HTR-8/SVneo (cell line): ENCODE measurements at places on chromosomes 2 and 18.

GRCh38 chr2:152581360-152581759 is 135.9 kb downstream of the PRPF40A start:
- no peak for DNase-seq

GRCh38 chr2:232406556-232407310 is at the start of gene ALPG:
TSS of gene ALPG (plus strand) at chr2:232406844. CDS start at chr2:232406895, 51 bp downstream.
- no peak for DNase-seq

DNA sequence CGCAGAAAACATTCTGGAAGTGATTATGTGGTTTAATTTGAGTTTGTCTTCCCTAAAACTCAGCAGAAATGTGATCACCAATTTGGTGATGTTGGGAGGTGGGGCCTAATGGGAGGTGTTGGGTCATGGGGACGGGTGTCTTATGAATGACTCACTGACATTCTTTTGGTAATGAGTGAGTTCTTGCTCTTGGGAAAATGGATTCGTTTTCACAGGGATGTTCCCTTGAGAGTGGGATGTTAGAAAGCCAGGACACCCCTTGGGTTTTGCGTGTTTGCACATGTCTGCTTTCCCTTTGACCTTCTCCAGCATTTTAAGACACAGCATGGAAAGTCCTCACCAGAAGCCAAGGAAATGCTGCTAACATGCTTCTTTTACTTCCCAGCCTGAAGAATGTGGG is 321.5 kb upstream of the NT5C1B start:
- DNase-seq, result peak; percentile 41

GRCh38 chr2:19631871-19632270 is 269.9 kb downstream of the TTC32 start:
- DNase-seq, result no peak

GRCh38 chr2:24542269-24542872 is 51.3 kb downstream of the NCOA1 start:
- DNase-seq, result no peak

DNA sequence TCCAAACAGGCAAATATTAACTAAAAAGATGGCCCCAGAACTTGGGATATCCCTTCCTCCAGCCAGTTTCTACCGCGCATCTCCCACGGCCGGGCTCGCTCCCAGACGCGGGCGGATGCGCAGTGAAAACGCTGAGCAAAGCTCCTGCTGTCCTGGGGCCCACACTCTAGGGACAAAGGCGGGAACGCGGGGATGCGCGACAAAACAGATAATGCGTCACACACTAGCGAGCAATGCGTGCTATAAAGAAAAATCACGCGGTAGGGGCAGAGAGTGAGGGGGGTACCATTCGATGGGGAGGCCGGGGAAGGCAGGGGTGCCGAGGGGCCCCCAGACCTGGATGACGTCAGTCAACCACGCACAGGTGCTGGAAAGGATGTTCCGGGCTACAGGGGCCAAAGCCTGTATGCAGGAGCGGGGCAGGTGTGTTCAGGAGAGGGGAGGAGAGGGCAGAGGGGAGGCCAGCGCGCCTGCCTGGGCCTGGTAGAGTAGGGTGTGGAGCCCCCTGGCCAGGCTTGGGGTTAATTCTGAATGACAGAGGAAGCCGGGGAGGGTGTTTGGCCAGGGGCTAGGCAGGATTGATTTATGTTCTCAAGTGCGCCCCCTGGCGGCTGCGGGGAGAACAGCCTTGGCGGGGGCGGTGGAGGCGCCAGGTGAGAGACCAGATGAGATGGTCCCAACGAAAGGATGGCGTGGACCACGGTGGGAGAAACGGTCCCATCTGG is 14.9 kb upstream of the ITM2C start:
- peak; percentile 50 for DNase-seq

GRCh38 chr2:46519265-46519664 is 39.9 kb downstream of the TMEM247 start:
- no peak for DNase-seq

DNA sequence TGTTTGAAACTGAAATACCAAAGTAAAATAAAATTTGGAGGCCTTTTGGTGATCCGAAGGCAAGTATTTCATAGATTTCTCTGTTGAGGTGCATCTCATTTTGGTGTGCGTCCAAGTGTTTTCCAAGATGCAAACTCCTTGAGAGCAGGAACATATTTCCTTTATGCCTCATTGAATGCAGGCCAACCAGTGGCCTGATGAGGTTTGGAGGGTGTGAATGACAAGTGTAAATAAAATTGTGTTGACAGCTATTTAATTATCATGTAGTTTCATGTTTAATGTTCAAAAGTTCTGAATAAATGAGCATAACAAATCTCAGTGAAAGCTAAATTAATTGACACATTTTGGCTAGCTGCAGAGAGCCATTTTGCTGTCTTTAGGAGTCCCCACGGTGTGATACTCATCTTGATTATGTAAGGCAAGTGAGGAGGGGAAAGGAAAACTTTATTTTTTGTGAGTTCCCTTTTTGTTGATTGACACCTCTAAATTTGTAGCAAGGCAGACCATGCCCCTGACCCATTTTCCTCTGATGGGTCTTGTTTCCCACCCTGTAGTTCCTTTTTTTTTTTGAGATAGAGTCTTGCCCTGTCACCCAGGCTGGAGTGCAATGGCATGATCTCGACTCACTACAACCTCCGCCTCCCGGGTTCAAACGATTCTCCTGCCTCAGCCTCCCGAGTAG is 6.3 kb upstream of the LTBP1 start:
- no peak for DNase-seq

GRCh38 chr18:13522256-13522655 is 204.1 kb downstream of the FAM210A start:
- no peak for DNase-seq

GRCh38 chr18:72674710-72675109 is 130.6 kb upstream of the CBLN2 start:
- no peak for DNase-seq

DNA sequence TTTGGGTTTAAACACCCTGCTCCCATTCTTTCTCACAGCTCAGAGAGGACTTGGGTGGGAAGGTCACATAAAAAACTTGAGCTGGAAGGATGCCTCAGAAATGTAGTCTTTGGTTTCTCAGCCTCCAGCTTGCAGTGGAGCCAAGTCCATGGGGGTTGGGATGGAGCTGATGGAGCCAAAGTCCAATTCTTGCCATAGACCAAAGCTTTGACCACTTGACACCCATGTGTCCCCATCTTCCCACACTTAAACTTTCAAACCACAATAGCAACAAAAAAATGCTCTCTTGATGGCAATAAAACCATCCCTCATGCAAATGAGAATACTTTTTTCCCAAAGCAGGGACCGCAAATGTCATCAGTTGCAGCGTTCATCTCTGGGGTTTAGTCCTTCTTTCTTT is 14.7 kb upstream of the DAW1 start:
- no peak for DNase-seq

DNA sequence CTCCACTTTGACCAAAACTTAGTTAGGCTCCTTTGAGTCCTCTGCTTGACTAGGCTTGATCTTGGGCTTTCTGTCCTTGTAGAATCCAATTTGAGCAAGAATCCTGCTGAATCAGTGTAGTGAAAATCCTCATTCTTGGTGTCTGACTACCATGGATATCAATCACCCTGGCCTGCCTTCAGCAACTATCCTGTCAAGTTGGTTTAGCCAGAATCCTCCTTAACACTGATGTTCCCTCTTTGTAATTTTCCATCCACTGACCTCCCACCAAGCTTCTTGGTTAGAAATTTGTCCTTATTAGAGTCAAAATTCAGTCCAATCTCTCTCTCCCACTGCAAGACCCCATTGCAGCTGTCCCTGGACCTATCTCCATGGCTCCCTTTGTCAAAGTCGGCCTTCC is 494 bp upstream of the RBM45 start:
- no peak for DNase-seq

DNA sequence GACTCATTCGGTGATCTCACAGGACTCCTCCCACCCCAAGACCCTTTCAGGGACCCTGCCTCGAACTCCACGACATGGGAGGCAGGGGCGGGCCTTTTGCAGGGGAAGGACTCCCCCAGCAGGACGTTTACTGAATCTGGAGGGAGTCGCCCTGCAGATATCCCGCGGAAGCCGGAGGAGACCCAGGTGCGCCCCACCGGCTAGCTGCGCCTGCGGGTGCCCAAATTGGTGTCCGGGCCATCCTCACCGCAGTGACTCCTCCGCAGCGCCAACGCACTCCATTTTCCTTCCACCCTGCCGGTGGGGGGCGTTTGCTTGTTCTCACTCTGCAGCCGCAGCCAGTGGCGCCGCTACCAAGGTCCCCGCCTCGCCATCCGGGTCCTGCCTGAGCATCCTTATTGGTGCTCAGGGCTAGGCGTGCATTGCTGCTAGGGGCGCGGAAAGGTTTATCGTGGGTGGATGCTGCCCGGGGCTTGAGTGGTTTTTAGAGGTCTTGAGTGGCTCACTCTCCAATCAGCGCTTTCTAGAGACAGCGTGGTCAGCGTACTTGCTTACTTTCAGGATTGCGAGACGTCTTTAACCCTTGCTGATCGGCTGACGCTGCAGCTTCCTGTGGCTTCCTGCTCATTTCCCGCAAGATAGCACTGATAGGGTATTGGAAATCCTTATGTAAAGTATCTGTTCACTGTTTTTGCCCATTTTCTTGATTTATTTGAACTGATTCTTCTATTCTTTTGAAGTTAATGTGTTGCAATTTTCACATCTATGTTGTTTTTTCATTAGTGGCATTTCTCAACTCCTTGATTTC is 81.4 kb downstream of the BIN1 start:
- DNase-seq, result peak; percentile 82

- no peak for DNase-seq
These were observed 6.2 kb downstream of the TTL start for GRCh38 chr2:112488201-112488600.

GRCh38 chr2:184555352-184555751 is 43.0 kb upstream of the ZNF804A start:
- DNase-seq, result no peak

DNA sequence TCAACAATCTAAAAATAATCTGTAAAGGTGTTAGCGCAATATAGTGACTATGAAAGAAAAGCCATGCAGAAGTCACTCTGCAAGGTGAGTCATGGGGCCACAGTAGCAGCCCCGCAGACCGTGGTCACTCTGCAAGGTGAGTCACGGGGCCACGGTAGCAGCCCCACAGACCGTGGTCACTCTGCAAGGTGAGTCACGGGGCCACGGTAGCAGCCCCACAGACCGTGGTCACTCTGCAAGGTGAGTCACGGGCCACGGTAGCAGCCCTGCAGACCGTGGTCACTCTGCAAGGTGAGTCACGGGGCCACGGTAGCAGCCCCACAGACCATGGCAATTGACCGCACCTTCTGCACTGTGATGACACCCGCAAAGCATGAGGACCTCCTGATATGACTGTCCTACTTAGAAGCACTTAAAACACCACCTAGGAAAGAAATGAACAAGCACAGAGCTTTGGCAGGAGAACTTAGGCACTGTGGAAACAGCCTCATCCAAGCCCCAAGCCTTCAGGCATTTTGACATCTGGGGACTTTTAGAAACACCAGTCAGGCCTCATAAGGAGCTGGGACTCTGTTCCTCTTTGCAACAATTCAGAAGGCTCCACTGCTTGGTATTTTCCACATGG is 70.1 kb downstream of the LDLRAD4 start:
- no peak for DNase-seq

GRCh38 chr2:73730810-73731209 is 6.3 kb downstream of the TPRKB start:
- no peak for DNase-seq

DNA sequence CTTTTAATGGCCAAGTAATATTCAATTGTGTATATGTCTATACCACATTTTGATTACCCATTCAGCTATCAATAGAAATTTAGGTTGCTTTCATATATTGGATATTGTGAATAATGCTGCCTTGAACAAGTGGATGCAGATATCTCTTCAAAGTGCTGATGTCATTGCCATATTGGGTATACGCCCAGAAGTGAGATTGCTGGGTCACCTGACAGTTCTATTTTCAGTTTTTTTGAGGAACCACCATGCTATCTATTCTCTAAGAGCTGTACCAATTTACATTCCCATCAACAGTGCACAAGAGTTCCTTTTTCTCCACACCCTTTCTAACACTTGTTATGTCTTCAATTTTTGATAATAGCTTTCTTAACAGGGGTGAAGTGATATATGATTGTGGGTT is 306.9 kb downstream of the ZNF516 start:
- DNase-seq, result no peak

DNA sequence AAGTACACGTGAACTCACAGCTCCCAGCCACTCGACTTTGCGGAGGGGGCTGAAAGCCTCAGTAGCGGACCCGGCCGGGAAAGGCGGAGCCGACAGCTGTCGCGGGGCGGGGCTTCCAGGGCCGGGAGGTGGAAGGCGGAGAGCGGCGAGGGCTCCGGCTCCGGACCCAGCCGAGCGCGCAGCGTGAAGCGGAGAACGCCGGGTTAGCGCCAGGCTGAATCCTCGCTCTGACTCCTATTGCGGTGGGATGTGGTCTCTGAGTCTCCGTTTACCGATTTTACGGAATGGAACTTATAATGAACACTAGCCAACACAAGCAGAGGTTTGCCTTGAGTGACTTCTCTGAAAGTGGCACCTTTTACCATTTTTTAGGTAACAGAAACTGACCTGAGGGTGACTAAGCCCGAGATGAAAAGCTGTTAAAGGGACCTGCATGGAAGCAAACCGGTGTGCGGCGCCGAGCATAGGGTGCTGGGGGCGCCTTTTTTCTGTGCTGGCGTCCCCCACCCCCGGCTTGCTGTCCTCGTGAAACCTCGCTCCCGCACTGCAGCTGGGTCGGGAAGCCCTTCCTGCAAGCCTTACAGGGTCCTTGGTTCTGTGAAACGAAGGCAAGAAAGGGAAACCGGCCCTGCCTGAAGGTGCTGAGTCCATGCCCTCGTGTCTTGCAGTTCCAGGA is 72.9 kb downstream of the EN1 start:
- DNase-seq, result no peak

GRCh38 chr18:48838921-48839818 is 111.6 kb downstream of the SMAD7 start:
- DNase-seq, result peak; percentile 32

DNA sequence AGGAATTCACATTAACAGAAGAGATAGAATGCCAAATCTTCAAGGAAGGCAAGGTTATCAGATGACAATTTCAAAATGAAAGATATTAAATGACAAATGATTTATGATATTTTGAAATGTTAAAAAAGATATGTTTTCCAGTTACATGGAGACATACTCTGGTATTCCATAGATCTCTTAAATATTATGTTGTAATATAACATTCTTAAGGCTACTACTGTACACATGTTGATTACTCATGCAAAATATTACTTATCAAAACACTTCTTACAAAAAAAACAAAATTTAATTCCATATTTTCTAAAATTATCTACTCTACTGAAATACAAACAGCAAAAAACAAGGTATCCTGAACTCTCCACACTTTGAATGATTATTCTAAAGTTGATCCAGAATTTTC is 22.9 kb downstream of the RTTN start:
- no peak for DNase-seq
